Mammary epithelial cell (primary cell): ENCODE measurements at places on chromosomes 5 and 9.
A peak's percentile ranks its signal among the peaks of the same experiment; 100 is the strongest.

DNA sequence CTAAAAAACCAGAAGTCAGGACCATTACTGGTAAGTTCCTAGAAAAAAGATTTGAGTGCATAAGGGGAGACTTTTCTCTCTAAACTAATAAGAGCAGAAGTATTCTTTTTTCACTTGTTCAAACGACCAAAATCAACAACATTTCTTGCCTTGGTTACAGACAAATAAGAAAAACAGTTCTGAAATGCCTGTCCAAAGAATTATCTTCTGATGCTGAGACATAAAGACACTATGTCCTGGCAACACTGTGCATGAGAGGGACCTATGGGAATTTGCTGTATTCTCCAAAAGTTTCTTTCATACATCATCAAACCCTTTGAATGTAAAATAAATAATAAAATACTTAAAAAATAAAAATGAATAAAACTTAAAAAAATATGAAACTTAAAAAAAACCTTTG, 50.4 kb downstream of the ZNF474 start:
- no peak for DNase-seq

DNA sequence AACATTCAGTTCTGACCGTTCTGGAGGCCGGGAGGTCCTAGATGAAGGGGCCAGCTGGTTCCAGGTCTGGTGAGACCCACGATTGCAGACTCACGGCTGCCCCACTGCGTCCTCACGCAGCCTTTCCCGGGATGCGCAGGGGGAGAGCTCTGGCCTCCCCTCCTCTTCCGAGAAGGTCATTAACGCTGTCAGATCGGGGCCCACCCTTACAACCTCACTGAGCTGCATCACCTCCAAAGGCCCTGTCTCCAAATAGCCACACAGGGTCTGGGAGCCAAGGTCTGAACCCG, 66.6 kb upstream of the PPP1R26 start:
- no peak for DNase-seq

- no peak for DNase-seq
These were observed 27.6 kb upstream of the GLRA1 start for GRCh38 chr5:151952238-151952637.

DNA sequence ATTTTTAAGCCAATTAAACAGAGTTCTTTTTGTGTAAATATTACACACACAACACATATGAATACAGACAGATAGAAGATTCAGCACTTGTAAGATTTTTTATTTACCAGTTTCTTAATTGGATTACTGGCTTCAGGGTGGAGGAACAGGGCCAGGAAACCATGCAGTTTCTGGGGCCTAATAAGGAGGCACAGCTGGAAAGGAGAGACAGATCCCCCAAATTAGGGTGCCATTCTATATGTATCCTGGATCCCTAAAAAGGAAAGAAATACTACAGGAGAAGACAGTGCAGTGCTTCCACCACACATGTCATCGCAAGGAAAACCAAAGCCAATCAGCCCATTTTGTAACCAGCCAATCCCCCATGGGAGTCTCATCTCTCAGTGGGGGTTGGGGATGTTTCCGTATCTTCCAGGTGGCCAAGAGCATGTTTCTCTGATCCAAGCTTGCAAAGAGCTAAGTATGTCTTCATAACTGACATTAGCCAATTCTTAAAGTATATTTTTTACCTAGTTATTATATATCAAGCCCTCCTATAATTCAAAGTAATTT, 15.8 kb upstream of the ABO start:
- no peak for DNase-seq

- DNase-seq = peak; percentile 11
These were observed 7.2 kb upstream of the IRX2 start for GRCh38 chr5:2758632-2759031.

- DNase-seq = peak; percentile 97
These were observed 259.1 kb downstream of the SYK start for GRCh38 chr9:91060520-91061343.

GRCh38 chr9:117394655-117395054, 20.2 kb downstream of the ASTN2 start:
- DNase-seq = no peak

DNA sequence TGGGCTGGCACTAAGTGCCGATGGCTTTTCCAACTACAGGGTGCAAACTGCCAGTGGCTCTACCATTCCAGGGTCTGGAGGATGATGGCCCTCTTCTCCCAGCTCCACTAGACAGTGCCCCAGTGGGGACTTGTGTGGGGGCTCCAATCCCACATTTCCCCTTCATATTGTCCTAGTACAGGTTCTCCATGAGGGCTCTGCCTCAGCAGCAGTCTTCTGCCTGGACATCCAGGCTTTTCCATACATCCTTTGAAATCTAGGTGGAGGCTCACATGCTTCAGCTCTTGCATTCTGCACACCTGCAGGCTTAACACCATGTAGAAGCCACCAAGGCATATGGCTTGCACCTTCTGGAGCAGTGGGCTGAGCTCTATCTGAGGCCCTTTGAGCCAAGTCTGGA, 70.3 kb downstream of the TSSK1B start:
- no peak for DNase-seq

DNA sequence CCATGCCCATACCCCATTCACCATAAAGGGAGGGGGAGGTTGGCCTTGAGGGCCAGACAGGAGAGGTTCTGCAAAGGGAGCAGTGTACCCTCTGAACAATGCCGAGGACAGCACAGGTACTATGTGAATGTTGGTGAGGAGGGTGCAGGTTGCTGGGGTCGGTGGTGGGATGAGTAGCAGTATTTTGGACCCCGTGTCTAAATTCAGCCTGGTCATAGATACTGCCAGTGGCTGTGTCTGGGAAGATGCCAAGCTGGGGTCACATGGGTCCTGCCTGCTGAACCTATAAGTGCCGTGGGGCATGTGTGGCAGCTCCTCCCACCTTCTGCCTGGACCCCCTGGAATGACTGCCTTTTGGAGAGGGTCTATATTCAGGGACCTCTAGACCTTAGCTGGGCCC, 11.4 kb upstream of the SPINK4 start:
- no peak for DNase-seq

DNA sequence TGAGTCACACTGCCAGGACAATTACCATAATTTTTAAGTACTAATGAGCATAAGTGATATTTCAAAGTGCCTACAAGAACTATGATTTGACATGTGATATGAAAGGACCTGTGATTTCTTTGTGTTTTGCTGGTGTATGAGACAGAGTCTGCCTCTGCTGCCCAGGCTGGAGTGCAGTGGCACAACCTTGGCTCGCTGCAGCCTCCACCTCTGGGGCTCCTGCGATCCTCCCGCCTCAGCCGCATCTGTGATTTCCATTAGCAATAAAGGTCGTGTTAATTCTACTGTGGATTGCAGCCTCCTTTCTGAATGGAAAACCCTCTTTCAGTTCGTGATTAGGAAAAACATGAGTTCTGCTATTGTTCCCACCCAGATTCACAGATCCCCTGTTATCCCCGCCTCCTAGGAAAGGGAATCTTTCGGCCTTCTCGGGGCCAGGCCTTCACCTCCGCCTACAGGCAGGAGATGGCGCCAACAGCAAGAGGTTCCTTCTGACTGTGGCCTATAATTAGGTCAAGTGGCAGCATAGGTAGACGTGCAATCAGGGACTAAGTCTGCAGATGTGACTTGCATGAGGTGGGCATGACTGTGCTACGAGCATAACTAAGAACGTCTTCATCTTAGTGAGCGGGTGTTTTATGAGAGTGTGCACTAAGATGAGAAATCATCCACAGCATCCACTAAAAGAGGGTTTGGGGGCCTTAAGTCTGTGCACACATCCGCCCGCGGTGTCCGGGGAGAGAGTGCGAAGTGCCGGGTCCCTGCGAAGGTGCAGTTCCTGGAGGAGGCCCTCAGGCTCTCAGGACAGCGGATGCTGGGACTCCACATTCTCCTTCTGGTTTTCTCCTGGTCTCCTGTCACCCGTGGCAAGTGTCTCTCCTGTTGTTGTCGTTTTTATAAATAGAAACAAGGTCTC, 23.1 kb downstream of the TRIM7 start:
- DNase-seq = peak; percentile 56

GRCh38 chr5:98110282-98110691, 663.2 kb upstream of the RGMB start:
- DNase-seq = peak; percentile 69

- DNase-seq = no peak
These were observed 10.7 kb upstream of the AGPAT2 start for GRCh38 chr9:136697821-136698526.

DNA sequence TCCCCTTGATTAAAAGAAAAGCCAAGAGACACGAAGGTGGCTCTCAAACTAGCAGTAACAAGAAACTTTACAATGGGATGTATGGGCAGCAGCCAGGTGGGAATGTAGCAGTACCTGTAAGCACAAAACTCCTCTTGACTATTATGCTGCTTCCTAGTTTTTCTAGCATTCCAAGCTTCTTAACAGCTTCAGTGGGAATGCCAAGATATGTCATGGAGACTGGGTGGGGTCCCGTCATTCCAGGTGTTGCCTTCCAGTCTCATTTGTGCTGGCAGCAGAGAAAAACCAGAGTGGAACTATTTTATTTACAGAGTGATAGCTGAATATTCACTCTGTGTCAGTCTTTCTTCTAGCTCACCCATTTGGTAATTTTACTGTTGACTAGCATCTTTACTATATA, 236.6 kb downstream of the ARL15 start:
- no peak for DNase-seq

DNA sequence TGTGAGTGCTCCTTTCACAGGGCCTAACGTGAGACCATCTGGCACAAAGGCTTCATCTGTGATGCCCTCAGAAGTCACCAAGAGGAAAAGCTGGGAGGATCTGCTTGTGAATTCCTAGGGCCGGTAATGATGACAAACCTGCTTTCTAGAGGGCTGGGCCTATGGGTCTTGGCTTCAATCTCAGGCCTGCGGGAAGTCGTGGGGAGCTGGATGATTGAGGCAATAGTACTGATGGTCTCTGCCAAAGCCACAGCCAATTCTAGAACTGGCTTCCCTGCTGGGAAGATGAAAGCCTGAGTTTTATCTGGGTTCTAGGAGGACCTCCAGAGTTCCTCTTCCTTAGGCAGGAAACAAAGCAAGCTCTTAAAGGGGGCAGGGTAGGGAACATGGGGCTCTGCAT, 102.7 kb downstream of the TMEM215 start:
- no peak for DNase-seq

DNA sequence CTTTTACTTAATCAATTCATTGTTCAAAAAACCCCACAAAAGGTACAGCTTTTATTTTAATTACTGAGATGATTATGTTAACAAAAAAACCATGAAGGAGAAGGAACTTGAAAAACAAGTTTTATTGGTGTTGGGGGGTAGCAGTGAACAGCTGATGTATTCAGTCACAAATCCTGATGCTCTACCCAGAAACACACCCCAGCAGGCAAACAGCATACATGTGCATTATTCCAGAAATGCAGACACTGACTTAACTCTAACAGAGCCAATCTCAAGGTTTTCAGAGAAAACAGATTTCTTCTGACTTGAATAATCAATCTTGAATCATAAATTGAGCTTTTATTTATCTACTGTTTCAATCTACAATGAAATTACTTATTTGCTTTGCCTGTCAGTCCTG, 175.2 kb downstream of the ZSWIM6 start:
- DNase-seq = no peak

- DNase-seq = no peak
These were observed 166.6 kb downstream of the AP3B1 start for GRCh38 chr5:78127875-78128274.

GRCh38 chr5:144971108-144971850, 800.6 kb downstream of the KCTD16 start:
- DNase-seq = no peak

DNA sequence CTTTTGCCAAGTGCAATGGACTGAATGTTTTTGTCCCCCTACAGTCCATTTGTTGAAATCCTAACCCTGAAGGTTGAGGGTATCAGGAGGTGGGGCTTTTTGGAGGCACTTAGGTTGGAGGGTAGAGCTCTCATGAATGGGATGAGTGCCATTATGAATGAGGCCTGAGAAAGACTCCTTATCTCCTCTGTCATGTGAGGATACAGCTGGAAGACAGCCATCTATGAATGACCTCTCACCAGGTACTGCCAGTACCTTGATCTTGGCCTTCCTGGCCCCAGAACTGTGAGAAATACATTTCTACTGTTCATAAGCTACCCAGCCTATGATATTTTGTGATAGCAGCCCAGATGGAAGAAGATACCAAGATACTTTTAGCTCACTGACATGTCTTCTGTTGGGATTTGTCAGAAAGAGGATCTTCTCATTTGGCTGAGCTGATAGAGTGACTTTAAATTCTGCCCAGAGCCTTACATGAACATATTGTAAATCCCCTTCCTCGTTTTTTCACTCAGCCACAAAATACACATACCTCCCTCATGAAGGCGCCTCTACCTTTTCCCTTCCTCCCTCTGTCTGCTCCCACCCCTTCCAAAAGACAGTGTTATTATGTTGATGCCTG, 256.4 kb downstream of the PDZD2 start:
- no peak for DNase-seq

DNA sequence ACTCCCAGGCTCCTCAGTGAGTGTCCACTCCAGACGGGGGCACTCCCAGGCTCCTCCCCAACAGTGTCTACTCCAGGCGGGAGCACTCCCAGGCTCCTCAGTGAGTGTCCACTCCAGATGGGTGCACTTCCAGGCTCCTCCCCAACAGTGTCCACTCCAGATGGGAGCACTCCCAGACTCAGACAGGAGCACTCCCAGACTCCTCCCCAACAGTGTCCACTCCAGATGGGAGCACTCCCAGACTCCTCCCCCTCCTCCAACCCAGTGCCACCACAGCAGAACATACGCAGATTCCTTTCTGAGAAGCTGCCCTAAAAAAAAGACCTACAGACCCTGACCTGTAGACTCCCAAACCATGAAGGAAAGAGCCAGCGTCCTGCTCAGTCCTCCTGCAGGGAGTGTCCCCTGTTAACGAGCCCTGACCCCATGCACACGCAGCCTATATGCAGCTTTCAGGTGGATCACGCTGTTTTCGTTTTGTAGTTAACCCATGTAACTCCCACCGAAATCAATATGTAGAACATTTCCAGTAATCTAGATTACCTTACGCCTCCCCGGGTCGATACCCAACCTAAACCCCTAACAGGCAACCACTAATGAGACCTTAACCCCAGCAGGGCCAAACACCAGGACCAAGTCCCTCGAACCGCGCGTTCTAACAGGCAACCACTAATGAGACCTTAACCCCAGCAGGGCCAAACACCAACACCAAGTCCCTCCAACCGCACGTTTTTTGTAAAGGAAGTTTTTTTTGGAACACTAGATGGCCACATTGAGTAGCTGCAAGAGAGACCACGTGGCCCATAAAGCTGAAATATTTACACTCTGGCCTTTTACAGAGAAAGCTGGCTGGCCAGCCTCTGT, 15.7 kb downstream of the PNPLA7 start:
- DNase-seq = peak; percentile 32

- no peak for DNase-seq
These were observed 529.8 kb downstream of the DMRTA1 start for GRCh38 chr9:22976454-22976853.

GRCh38 chr9:122219856-122220672, 8.7 kb downstream of the LHX6 start:
- DNase-seq = no peak

GRCh38 chr9:97060796-97061195, 21.9 kb upstream of the CTSV start:
- no peak for DNase-seq

- DNase-seq = no peak
These were observed 87.2 kb downstream of the TLE4 start for GRCh38 chr9:79658926-79659325.
